Stimulated activated CD4-positive, alpha-beta T cell treated with anti-CD3 and anti-CD28 coated beads, Interleukin-1b, Interleukin-23, amount 100 ng/mL, for 1 hour (primary cell): ENCODE measurements at places on chromosomes 4 and X.

DNA sequence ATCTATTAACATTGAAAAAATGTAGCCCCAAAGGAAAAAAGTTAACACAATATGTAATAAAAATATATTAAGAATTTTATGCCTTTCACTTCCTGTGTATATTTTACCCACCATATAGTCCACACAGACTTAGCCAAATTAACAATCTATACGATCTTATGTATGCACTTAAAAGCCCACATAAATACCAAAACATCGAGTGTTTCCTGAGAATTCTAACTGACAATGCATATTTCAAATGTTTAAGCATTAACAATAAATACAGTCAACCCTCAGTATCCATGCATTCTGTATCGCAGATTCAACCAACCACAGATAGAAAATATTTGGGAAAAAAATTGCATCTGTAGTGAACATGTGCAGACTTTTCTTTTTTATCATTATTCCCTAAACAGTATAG lies 226.8 kb downstream of the COL25A1 start:
- no peak for DNase-seq

GRCh38 chr4:79330720-79331119 lies 4.9 kb upstream of the NAA11 start:
- DNase-seq: no peak

- DNase-seq: no peak
Observed at GRCh38 chr4:11592276-11592675, 163.6 kb upstream of the HS3ST1 start.

- DNase-seq: no peak
Observed at GRCh38 chr4:40613456-40613855, 16.2 kb downstream of the RBM47 start.

- no peak for DNase-seq
Observed at GRCh38 chr4:25788703-25789238, 74.0 kb downstream of the SEL1L3 start.

GRCh38 chr4:36138220-36138619 lies 106.1 kb downstream of the ARAP2 start:
- DNase-seq: no peak

- DNase-seq: no peak
Observed at GRCh38 chr4:1711055-1711570, 1.0 kb downstream of the SLBP start.

DNA sequence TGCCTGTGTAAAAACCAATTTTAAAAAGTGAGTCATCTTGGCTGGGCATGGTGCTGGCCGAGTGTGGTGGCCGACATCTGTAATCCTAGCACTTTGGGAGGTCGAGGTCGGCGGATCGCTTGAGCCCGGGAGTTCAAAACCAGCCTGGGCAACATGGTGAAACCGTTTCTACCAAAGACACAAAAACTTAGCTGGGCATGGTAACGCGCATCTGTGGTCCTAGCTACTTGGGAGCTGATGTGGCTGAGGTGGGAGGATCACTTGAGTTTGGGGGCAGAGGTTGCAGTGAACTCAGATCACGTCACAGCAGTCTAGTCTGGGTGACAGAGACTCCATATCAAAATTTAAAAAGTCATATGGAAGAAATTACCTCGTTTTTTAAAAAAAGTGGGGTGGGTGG lies 7.6 kb downstream of the RLIM start:
- no peak for DNase-seq

DNA sequence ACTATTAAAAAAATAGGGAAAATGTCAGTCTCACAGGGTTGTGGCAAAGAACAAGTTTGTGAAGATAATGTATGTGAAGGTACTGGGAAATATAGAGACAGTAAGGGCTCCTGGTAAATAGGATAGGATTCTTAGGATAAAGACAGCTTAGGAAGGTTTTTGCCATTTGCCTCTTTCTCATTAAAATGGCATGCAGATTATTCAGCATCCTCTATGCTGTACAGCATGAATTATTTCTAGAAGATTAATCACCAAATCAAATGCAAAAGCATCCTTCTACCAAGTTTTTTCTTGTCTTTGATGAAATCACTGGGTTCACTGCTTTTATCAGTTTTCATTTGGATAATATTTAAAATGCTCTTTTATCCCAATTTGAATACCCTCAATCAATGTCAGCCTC lies 142.8 kb downstream of the NDST3 start:
- DNase-seq: no peak

DNA sequence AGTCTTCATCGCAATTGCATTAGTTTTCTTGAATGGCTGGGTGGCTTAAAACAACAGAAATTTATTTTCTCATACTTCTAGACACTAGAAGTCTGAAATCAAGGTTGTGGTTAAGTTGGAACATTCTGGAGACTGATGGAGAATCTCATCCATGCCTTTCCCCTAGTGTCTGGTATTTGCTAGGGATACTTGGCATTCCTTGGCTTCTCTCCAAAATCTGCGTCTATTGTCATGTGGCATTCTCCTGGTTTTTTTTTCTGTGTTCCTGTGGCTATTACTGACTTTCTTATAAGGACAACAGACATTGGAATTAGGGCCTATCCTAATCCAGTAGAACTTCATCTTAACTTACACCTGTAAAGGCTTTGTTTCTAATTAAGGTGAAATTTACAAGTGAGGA lies 272.8 kb upstream of the EPHA5 start:
- no peak for DNase-seq

DNA sequence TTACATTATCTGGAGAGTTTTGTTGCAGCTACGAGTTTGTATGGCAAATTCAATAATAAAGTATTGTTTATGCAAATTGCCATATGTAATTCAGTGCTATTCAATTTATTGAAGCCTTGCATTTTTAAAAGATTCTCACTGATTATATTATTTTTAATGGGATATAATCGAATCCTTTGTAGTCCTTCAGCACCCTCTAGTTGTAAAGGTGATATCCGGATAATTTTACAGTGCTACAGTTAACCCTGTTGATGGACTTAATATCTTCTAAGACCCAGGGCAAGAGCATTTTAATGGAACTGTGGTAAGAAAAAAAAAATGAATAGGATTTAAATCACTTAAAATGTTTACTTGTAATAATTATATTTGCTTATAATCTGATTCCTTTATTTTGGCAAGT lies 48.5 kb upstream of the GRIA2 start:
- DNase-seq: no peak

DNA sequence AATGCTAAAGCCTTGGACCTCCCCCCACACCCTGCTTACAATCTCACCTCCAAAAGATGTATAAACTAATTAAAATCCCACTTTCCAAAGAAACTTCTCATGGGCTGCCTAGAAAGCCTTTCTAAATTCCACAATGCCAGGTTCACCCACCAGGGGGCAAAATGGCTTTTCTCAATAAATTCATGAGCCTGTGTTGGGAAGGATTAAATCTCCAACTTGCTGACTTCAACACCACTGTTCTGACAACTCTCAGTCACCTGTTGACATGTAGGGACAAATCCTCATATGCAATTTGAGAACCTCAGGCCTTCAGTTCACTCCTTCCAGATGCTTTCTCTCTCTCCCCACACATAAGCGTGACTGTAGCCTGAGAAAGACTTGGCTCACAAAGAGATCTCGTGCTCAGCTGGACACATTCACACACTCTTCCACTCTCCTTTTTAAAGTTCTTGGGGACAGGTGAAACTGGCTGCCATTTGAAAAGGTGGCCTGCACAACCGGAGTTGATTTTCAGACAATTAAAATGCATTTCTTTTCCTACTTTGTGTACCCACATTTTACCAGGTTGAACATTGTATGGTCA lies 88.6 kb upstream of the PRPS2 start:
- no peak for DNase-seq

GRCh38 chr4:24186466-24186865 lies 296.6 kb upstream of the PPARGC1A start:
- DNase-seq: no peak

DNA sequence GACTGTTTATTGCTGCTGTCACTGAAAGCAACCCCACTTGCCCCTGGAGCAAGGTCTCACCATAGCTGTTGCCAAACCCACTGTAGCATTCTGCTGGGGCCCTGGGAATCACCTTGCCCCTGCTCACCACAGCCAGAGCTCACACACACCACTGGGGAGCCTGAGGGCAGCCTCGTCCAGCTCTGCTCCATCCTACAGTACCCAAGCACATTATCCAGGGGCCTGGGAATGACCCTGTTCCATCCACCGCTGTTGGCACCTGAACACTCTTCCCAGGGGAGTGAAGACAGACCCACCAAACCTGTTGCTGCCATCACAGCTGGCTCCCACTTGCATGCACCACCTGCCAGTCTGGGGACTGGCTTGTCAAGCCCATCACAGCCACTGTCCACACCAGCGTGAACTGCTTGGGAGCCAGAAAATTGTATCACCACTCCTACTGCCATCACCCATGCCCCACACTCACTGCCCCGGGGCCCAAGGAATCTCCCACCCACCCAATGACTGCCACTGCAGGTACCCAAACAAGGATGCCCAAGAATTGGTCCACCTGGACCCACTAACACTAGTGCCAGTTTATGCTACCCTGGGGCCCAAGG lies 811.3 kb downstream of the KLHL13 start:
- DNase-seq: no peak

DNA sequence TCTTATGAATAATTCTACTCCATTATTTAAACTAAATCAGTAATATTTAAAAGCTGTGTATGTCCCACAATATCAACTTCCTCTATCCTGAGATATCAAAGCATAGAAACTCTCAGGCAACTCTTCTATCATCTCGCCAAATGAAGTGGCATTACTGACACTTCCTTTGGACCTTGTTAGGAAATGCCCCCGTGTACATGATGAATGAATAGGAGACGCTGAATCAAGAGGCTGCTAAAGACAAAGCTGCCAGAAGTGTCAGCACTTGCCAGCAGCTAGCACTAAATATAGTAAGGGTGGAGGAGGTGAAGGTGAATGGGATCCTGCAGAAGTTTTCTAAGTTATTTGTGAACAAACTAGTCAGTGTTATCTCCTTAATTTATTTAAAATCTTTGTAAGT lies 99.5 kb upstream of the BLTP1 start:
- DNase-seq: no peak

DNA sequence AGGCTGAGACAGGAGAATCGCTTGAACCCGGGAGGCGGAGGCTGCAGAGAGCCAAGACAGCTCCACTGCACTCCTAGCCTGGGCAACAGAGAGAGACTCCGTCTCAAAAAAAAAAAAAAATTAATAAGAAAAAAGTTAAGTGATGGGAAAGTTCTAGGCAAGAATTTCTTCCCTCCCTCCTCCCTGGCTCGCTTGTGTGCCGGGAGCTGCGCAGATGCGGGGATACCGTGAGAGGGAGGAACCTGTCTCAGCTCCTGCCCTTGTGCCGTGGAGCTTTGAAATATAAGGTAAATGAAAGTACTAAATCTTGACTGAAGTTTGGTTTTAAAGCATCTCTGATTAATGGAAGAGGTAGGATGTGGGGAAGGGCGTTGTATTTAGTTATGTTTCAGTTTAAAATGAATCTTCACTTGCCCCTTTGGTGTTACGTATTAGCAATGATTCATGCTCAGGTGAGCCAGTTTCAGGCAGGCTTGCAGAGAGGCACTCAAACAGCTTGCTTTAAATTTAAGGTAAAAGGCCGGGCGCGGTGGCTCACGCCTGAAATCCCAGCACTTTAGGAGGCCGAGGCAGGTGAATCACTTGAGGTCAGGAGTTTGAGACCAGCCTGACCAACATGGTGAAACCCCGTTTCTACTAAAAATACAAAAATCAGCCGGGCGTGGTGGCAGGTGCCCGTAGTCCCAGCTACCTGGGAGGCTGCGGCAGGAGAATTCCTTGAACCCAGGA lies 1.4 kb upstream of the UFSP2 start:
- DNase-seq: no peak
